ENCODE measurements at places on chromosomes 4 and X.
A peak's percentile ranks its signal among the peaks of the same experiment; 100 is the strongest.

- DNase-seq, result peak; percentile 40
Observed at GRCh38 chrX:119753639-119754257, 4.6 kb upstream of the SOWAHD start.

- no peak for DNase-seq
Observed at GRCh38 chrX:140432346-140433175, 72.3 kb downstream of the SOX3 start.

DNA sequence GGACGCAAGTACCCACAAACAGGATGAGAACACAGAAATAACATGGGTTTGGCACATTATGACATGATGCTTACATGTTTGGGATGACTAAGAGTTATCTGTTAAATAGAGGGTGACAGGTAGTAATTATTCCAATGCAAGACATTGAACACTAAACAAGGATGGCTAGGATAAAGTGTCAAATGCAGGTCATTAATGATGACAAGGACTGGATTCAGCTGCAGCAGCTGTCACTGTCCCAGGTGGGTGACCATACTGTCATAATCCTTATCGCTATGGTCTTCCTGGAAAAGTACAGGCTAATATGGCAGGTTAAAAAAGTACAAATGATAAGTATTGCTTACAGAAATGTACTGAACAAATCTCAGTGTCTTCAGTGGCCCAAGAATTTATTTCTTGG is 123.9 kb downstream of the ANTXR2 start:
- no peak for DNase-seq

DNA sequence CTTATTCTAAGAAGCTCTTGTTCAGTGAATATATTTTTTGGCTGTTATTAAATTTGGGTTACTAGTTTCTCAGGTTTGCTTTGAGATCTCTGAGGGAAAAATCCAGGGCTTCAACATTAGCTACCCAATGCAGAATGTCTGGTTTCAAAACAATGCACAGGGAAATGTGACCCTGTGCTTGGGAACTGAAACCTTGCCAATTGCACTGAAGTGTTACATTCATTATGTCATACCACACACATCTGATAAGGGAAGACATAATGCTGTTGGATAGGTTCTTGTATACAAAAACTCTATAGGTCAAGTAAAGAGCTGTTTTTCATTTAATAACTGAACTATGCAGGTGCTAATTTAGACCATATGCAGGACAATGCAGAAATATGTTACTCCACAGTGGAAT is 345.3 kb upstream of the BMP3 start:
- no peak for DNase-seq

DNA sequence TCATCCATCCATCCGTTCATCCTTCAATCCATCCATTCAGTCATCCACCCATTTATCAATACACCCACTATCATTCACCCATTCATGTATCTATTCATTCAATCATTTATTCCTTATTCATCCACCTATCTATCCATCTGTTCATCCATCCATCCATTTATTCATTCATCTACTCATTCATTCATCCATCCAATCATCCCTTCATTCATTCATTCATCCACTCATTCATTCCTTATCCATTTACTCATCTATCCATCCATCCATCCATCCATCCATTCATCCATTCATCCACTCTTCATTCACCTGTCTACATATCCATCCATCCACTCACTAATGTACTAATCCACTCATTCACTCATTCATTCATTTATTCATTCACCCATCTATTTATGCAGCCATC is 9.5 kb downstream of the P2RY8 start:
- DNase-seq, result no peak

GRCh38 chrX:37876716-37877115 is 29.3 kb upstream of the DYNLT3 start:
- DNase-seq, result no peak

DNA sequence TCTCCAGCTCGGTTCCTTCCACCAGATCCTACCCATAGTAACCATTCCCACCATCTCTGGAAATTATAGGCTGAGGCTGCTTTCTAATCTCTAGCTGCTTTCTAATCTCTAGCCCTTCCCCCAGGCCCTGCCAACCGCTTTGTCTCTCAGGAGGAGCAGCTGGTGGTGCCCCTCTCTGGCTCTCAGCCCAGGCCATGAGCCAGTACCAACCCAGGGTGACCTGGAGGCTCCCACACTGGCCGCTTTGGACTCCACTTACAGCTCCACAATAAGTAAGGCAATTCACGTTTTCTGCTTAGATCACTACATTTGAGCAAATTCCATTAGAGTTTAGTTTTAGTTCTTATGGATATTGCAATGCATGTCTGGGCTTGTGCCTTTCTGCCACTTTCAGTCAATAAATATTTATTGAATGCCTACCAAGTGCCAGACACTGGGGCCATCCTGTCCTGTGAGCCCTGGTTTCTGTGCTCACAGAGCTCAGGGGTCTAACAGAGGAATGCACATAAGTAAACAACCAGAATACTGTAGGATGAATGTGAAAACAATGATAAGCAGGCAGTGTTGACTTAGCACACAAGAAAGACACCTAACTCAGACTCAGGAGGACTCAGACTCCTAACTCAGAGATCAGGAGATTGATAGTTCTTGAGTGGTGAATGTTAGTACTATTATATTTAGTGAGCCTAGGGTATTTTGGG is 38.9 kb downstream of the SMC1A start:
- no peak for DNase-seq

DNA sequence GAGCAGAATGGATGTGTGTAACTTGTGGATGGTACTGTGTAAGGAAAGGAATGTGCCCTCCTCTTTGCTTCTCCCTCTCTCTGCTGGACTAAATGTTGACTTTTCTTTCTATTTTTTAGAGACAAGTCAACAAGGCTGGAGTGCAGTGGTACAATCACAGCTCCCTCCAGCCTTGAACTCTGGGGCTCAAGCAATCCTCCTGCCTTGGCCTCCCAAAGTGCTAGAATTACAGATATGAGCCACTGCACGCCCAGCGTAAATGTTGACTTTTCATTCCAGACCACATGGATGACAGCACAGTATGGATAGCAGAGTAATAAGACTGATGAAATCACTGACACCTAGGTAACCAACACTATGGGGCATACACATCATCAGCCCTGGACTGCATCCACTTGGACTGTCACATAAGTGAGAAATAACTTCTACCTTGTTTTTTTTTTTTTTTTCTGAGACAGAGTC is 5.1 kb upstream of the RPS3A start:
- no peak for DNase-seq

- DNase-seq, result peak; percentile 95
Observed at GRCh38 chrX:150568320-150569154, at the start of gene MTM1. Gene MTM1 (plus strand): TSS chrX:150568621. CDS start chrX:150592615, 23,994 bp downstream.

GRCh38 chr4:70239131-70239883 is 3.1 kb upstream of the CSN3 start:
- DNase-seq, result no peak

- no peak for DNase-seq
Observed at GRCh38 chr4:4740071-4740470, 119.4 kb upstream of the MSX1 start.

- DNase-seq, result no peak
Observed at GRCh38 chrX:66162331-66162822, 1.7 kb upstream of the HEPH start.

- DNase-seq, result no peak
Observed at GRCh38 chr4:180953572-180953971, 1289.6 kb upstream of the TENM3 start.

- peak; percentile 33 for DNase-seq
Observed at GRCh38 chr4:77220828-77221613, 64.0 kb downstream of the CCNG2 start.

DNA sequence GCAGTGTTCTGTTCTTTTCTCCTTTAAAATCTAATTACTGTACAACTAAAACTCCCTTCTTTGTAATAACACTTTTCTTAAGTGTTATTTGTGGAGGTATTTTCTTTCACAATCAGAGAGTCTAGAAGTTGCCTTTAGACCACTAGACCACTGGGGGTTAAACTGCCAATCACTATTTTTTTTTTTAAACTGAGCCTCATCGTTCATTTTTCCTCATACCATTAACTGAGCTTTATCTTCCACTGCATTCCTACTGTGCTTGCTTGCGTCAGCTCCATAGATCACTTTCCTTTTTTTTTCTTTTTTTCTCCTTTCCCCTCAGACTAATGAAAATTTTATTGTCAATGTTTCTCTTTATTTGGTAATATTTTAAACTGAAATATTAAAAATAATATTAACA is 310.6 kb downstream of the PDHA2 start:
- no peak for DNase-seq

- DNase-seq, result no peak
Observed at GRCh38 chr4:27085396-27085795, 224.8 kb downstream of the STIM2 start.

DNA sequence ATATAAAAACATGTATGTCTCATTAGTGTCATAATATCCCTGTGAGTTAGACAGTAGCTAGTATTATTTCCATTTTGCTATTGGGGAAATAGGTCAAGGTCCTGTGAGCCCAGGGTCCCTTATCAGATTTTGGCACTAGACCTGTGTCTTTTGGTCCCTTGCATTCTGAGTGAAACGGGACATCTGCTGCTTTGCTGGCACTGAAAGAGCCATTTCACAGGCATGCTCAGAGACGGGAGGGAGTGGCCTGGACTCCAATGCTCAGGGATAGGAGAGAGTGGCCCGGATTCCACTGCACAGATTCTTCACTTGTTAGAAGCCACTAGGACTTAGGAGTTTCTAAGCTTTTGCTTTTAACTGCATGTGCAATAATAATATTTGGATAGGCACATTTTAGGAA is 177.2 kb downstream of the TSPAN5 start:
- no peak for DNase-seq

- DNase-seq, result peak; percentile 66
Observed at GRCh38 chrX:136525738-136526606, 6.0 kb upstream of the VGLL1 start.

- peak; percentile 77 for DNase-seq
Observed at GRCh38 chrX:7147978-7148854, at the start of gene PUDP. Gene PUDP (minus strand): TSS chrX:7148153. CDS start chrX:7148113, 40 bp downstream.

DNA sequence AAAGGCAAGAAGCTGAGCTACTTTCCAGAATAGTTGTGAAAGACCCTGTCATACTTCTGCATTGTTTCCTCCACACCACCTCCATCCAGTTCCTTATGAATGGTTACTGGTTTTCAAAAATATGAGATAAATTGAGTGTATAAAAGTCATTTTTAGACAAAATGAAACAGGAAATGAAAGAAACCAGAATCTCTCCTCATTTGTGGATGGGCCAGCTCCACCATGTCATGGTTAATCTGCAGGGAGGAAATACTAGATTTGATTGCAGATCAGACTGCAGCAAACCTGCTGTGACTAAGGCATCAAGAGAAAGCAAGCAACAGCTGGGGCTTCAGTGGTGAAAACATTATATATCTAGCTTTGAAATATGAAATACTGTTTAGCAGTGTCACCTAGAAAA is 23.8 kb downstream of the F9 start:
- no peak for DNase-seq

DNA sequence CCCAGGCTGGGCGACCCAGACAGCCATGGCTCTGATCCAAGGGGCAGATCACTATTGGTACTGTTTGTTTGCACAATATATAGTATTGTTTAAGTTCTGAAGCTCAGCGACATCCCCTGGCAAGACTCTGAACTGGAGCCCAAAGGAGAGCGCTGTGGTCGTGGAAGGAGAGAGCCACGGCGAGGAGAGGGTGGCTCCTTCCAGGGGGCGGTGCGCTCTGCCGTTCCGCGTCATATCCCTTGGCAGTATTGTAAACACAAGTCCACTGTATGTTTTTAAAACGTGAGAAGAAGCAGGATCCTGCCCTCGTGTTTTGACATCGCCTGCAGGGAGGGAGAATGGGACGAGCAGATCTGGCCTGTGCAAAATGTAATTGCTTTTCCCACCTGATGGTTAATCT is 185.5 kb downstream of the RAB28 start:
- DNase-seq, result no peak

DNA sequence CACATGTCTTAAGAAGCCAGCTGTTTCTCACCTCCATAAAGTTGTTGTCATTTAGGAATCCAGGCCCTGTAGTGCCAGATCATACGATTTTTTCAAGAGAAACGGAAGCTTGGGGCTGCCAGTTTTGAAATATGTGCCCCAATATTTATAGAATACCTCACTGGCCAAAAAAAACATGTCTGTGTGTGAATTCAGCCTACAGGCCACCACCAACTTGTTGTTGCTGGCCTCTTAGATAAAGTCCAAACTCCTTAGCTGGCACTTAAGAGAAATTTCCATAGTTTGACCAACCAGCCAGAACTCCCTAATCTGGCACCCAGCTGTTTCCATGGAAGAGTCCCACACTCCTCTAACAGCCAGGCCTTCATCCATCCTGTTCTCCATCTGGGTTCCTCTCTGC is 74.1 kb downstream of the WDR19 start:
- peak; percentile 74 for DNase-seq

GRCh38 chr4:20617678-20618396 is 82.4 kb upstream of the PACRGL start:
- DNase-seq, result no peak

- no peak for DNase-seq
Observed at GRCh38 chrX:148732743-148733142, 232.3 kb downstream of the AFF2 start.

DNA sequence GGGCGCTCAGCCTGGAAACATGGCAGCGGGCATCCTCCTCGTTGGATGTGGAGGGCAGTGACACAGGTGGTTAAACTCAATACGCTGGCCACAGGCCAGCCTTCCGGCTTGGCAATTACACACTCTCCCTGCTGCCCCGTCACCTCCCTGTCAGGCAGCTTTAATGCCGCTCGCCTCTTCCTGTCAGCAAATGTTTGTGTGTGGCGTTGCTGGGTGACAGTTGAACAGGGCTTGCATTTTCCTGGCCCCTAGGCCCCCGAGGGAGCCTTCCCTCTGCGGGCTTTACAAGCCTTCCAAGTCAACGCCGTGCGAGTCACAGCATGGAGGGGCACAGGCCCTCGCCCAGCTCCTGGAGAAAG is 620.0 kb downstream of the BCOR start:
- DNase-seq, result peak; percentile 37

DNA sequence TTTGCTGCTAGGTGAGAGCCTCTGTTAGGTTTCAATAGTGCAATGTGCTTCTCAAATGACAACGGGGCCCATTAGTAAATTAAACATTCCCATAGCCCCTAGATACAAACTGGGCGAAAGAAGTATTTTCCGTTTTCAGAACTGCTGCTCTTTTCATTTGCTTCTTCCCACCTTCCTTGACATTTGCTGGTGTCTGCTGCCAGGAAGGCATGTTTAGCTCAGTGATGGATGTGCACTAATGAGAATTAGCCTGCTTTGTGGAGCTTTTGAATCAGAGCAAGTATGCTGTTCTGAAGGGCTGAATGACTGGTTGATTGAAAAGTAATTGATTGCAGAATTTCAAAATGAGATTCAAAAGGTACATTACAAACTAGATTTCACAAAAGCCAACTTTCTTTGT is 57.0 kb downstream of the SHROOM3 start:
- DNase-seq, result no peak

GRCh38 chrX:111376486-111376885 is 35.5 kb downstream of the DCX start:
- DNase-seq, result no peak

DNA sequence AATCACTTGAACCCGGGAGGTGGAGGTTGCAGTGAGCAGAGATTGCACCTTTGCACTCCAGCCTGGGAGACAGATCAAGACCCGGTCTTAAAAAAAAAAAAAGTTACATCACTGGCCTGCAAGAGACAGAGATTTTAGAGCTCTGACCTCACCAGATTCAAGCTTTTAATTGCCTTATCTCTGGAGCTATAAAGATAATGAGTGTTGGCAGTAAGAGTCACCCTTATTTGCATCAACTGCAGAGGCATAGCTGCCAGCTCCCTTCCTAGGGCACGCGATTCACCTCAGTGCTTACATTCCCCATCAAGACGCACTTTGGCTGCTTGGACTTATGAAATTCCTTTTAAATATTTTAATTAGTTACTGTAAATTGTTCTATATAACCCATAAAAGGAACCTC is 12.5 kb upstream of the SPATA4 start:
- no peak for DNase-seq

GRCh38 chr4:24971192-24971591 is 58.4 kb upstream of the CCDC149 start:
- DNase-seq, result no peak
